ENCODE measurements at places on chromosomes 2 and 18.

DNA sequence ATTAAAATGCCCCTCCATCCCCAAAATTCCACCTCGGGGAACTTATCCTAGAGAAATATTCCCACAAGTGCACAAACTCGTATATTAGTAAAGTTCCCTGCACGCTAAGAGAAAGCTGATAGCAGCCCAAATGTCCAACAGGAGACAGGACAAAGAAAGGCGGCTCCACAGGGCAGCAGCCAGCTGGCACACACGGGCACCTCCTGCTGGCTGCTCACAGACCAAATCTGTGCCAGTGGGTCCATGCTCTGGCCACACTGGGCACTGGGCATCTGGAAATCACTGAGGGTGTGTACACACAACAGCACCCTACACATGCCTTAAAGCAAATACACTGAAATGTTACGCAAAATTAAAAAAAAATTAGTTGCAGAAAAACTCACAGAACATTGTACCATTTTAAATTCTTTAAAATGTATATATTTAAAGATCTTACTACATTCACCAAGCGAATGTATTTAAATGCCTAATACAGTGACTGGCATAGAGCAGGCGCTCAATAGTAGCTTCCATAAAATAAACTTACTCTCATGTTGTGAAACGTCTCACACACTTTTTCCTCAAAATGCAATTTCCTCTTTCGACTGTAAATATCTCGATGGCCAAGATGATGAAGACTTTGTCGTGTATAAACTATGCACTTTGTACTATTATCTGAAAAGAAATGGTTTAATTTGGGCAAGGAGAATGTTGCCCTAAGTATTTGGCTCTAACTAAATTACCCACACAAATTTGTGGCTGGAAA, 19.4 kb downstream of the ZNF516 start:
- no peak for DNase-seq

- DNase-seq, result no peak
These were observed 93.0 kb downstream of the NRP2 start for GRCh38 chr2:205775097-205775877.

DNA sequence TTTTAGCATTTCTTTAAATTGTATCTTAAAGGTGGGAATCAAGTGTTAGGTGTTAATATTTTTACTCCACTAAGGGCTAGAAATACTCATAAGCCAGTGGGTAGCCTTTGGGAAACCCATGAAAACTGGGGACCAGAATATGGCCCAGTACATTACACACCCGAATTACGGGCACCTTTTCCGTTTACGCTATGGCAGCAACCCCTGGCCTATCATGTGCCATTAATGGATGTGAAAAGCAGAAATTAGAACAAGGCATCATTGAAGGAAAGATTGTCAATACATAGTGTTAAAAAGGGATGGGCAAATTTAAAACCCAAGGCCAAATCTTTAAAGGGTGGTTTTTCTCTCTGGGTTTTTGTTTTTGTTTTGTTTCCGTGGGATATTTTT, 781 bp downstream of the FARP2 start:
- DNase-seq, result no peak

GRCh38 chr18:49460976-49461601, 644 bp upstream of the DYM start:
- DNase-seq, result no peak

- DNase-seq, result no peak
These were observed at the start of gene MGAT5 for GRCh38 chr2:134253804-134254203. TSS of gene MGAT5 (plus strand) at chr2:134254072. CDS start at chr2:134254404, 332 bp downstream.

- no peak for DNase-seq
These were observed 59.8 kb downstream of the ANO7 start for GRCh38 chr2:241248289-241248688.

- peak; percentile 10 for DNase-seq
These were observed 87.9 kb upstream of the ITGA6 start for GRCh38 chr2:172339371-172340010.

GRCh38 chr2:97699765-97700444, 13.5 kb upstream of the ZAP70 start:
- DNase-seq, result peak; percentile 55

DNA sequence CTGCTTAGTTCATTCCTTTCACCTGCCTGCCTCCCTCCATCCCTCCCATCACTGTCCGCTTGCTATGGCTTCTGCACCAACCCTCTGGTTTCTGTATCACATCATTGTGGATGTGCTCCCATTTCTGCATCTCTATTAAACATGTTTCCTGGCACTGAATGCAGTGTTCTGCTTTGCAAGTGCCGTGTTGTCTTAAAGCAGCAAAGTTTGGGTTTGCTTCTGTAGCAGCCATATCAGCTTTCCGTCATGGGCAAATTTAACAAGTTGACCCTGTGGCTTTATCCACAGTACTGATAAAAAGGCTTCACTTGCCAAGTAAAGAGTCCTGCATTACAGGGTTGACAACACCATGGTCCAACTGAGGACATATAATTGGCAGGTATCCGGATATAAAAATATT, 165.5 kb downstream of the PTGR3 start:
- no peak for DNase-seq

- no peak for DNase-seq
These were observed 31.6 kb downstream of the AOX1 start for GRCh38 chr2:200617156-200618053.

GRCh38 chr2:12498704-12499103, 218.0 kb upstream of the TRIB2 start:
- no peak for DNase-seq

DNA sequence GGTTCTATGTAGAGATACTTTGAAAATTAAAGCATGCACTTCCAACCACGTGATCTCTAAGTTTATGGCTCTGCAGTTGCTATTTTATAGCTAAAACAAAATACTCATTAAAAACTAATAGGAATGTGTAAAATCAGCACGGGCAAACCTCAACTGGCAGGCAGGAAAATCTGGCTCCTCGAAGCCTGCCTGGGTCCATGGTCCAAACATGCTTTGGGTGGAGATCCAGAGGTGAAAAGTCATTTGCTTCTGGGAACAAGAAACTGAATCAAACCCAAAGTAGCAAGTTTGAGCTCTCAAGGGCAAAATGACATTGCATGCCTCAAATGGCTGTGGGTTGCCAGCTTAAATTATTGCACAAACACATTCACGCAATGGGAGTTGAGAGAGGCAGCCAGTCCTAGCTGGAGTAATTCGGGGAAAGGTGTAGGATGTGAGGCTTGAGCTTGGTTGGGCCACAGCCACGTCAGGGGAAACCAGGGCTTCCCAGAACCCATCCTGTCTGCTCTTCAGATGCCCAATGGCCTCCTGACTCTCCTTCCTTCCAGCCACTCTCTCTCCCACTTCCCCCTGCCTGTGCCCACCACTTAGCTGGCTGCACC, 75.2 kb upstream of the LCLAT1 start:
- no peak for DNase-seq

DNA sequence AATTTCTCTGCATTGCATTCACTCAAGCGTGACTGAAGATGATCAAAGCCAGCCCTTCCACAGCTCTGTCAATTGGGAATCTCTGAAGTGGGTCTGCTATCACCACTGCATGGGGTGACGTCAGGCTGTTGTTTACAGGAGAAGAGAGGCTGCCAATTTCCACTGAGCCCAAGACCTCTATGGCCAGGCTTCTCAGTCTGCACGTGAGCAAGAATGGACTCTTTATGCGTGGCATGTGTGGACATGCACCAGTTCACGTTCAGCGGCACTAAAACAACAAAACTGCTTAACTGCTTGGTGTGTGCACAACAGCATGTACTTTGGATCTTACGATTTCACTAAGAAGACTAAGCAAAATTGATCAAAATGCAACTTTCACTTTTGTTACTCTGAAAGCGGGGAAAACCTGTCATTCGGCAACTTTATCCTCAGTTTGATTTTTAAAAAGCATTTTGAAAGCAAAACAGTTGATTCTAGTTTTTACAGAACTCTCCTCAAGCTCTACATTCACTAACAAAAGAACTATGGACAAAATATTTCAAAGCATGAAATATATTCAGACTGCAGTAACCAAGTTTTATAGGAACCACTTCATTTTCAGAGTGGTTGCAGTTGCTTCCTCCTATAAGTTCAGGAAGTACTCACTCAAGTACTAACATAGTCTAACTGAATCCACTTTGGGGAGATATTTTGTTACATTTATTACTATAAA, 77.0 kb upstream of the SERTAD2 start:
- peak; percentile 44 for DNase-seq

GRCh38 chr2:239241431-239241960, 159.3 kb downstream of the HDAC4 start:
- DNase-seq, result no peak

- DNase-seq, result no peak
These were observed 212.3 kb upstream of the TRIB2 start for GRCh38 chr2:12504443-12504842.

DNA sequence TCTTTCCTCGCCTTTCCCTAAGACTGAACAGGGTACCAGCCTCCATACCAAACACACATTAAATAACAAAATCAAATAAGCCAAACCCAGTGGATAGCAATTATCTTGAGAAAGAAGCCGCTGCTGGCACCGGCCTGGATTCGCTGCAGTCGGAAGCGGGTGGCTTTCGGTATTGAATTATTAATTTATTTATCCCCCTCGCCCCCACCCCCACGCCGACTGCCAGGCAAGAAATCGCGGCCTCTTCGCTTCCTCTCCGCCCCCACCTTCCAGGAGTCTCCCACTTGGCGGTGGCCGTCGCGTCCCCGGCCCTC, 370 bp upstream of the ZNF804A start:
- DNase-seq, result no peak

DNA sequence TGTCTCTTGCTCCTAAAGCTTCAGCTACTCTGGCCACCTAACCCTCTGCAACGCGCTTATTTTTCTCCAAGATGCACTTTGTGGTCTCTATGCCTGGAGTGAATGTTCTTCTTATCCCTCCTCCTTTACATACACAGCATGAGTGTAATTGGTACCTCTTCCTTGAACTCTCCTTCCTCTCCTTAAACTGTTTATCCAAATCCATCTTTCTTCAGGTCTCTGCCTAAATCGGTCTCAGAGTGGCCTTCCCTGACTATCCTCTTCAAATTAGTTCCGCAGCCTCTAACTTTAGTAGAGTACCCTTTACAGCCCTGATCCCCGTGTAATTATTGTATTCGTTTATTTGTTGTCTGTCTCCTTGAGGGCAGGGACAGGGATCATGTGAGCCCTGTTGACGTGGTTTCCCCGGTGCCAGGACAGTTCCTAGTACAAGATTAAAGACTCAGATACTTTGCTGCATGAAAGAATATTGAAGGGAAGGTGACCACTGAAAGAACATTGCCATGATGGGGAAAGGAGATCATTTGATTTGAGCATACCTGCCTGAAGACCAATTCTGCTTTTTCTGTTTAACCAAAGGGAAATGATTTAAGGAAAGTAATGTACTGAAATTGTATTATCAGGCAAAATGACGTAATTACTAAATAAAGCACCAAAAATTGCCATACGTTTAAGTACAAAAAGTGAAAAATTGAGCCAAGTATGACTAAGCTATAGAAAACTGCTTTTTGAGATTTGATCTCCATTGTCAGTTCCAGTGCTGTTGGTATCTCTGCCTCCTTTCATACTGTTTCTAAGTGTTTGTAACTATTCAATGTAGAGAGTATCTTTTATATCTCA, 1.2 kb downstream of the CNOT9 start:
- peak; percentile 2 for DNase-seq

DNA sequence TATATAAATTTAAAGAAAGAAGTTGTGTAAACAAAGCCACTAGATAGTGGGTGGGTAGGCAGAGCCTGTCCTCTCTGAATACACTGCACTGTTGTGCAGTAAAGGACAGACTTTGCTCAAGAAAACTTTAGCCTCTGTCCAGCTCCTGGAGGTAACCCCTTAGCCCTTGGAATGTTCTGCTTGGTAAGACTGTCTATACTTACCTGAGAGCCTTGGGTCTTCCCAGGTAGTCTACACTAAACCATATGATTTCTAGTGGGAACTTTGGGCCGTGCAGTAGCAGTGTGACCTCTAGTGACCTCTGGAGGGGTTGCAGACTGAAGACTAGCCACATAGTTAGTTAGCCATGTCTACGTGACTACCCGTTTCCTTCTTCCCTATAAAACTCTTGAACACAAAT, 678.3 kb upstream of the NRXN1 start:
- DNase-seq, result no peak

DNA sequence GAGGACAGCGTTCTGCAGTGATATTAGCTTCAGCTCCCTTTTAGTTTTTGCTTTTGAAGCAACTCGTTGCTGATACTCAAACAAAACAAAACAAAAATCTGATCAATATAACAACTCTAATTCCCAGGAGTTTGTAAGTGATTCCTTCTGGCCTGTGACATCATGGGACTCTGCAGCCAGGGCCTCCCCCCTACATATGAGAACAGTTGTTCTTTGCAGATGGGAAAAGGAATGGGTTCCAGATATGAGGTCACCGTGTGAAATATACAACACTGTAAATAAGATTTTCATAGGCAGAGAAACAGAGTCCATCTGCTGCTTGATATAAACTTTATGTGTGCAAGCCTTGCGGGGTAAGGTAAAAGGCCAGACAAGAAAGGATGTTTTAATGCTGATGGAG, 56.7 kb downstream of the DIS3L2 start:
- DNase-seq, result no peak

DNA sequence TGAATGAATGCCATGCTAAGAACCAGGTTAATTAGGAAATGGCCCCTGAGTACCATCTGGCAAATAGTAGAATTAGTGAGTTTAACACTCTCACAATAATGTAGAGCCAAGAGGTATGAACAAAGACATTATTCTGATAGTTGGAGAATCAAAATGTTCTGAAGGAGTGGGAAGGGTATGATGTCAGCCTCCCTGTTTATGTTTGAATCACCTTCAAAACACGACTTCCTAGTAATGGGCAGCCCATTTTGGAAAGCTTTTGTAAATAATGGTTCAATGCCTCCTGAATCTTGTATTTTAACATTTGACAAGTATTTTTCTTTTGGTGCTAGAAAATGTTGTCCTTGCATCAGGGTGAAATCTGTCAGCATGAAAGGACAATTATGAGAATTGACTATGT, 108.3 kb downstream of the DSEL start:
- no peak for DNase-seq

GRCh38 chr18:2881840-2882195, 35.0 kb downstream of the EMILIN2 start:
- DNase-seq, result peak; percentile 50

GRCh38 chr2:165952741-165953211, 800 bp downstream of the TTC21B start:
- DNase-seq, result peak; percentile 1

GRCh38 chr2:134261398-134262131, 7.7 kb downstream of the MGAT5 start:
- DNase-seq, result no peak

- DNase-seq, result no peak
These were observed 175.2 kb downstream of the METTL4 start for GRCh38 chr18:2396162-2396505.

DNA sequence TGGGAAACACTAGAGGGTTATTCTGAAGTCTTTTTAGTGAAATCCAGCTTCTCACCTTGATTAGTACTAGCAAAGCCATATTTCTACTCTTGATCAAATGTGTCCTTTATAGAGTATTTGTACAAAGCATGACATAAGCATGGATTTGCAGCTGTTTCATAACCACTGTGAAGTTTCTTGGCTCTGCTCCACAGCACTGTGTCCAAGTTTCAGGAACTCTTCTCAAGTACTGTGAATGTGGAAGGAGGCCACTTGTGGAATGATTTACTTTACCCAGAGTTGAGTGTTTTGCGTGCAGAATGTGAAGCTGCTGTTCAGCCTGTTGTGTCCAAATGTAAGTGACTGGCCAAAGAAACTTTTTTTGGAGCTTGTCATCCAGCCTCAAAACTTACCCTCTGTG, 16.2 kb upstream of the MAPRE2 start:
- DNase-seq, result no peak

- DNase-seq, result peak; percentile 37
These were observed 128.0 kb downstream of the ARL4C start for GRCh38 chr2:234368861-234369261.

All from CD4-positive, alpha-beta memory T cell (primary cell).